ENCODE measurements at places on chromosomes 13 and 19.

DNA sequence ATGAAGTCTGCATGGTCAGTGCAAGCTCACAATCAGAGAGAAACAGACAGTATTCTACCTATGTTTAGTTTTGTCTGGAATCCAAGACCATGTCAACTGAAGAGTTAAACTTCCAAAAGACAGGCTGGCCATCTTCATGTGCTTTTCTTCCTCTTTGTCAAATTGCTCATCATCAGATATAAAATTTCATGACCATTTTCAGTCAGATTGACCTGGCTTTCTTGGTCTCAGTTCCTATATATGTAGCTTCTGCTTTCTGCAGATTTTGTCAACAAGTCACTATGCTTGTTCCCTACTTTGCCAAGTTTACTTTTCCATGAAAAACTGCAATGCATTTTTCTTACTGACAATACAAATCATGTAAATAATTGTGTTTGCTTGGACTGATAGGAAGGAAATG, 13.9 kb downstream of the SLC46A3 start:
- no peak for DNase-seq

- DNase-seq, result no peak
Measured at GRCh38 chr19:46574533-46574932, 26.6 kb upstream of the CALM3 start.

DNA sequence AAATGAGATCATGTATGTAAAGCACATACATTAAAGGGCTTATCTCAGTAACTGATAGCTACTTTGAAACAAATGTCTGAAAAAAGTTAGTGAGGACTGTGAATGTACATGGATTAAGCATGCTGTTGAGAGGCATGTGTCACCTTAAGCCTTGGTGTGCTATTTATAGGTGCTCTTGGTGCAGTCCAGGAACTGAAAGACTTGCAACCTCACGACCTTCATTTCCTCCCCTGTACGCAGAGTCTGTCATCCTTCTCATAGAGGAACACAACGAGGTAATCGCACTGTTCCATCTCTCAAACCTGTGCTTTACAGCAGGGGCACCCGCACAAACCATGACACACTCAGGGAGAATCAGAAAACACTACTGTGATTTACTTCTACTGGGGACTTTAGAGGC, 65.6 kb downstream of the UFM1 start:
- DNase-seq, result no peak

DNA sequence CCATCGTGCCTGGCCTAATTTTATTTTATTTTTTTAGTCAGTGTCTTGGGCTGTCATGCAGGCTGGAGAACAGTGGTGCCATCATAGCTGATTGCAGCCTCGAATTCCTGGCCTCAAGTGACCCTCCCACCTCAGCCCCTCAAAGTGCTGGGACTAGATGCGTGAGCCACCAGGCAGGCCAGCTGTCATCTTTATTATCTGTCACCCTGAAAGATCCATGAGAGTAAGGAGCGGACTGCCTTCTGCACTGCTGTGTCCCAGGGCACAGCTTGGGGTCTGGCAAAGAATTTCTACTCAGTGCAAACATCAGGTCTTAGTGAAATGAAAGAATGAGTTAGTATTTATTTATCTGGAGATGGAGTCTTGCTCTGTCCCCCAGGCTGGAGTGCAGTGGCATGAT, 9.5 kb upstream of the TLE5 start:
- DNase-seq, result no peak

DNA sequence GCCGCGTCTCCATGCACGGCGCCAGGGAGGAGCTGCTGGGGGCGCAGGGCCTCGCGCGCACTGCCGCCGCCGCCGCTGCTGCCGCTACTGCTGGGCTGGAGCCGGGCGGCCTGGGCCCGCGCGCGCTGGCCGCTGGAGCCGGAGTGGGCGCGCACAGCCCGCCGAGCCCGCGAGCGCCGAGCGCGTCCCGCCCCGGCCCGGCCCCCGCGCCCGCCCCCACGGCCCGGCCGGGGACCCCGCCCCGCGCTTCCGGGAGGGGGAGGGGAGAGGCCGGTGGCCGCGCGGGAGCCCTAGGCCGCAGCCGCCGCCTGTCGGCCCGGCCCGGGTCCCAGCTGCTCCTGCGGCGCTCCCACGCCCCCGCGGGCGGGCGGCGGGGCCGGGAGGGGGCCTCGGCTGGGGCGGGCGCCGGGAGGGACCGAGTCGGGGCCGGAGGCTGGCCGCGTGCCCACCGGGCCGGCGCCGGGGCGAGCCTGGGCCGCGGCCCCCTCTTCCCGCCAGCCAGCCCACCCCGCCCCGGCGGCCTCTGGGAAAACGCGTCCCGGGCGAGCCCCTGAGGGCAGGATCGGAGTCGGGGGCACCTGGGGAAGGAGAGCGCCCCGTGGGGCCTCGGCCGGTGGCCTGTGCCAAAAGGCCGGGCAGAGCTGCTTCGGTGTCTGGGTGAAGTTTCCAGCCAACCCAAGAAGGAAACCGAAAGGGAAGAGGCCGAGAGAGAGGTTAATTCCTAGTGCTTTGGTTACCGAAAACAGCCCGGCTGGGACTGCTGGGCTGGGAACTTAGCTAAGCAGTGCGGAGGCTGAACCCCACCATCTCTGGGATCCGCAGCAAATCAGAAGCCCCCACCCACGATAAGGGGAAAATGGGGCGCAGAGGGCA, at the start of gene STK24:
STK24 (minus strand) TSS at position 145 of the 873 bp plus-strand sequence. CDS start 321 bp downstream, outside the sequence.
- DNase-seq, result peak; percentile 76

DNA sequence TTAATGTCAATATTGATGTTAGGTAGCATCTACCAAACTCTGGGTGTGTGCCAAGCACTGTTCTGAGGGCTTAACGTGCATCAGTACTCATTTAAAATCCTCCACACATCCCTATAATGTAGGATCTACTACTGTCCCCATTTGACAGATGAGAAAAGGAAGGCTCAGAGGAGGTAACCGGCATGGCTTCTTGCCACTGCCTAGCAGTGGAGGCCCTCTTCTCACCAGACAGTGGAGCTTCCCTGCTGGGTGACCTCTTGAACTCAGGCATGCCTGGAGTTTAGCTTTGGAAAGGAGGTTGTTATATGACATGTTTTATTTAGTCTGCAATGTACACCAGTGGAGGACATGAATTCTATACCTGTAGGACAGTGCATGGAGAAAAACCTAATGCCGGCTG, 2.1 kb downstream of the SPATA13 start:
- no peak for DNase-seq

- DNase-seq, result no peak
Measured at GRCh38 chr13:110812869-110813645, 99.6 kb downstream of the ING1 start.

- DNase-seq, result no peak
Measured at GRCh38 chr13:40769970-40770369, 1.0 kb downstream of the MRPS31 start.
